ENCODE measurements at places on chromosomes 2 and 18. TPM values are rescaled to one million over a fixed set of nuclear protein-coding genes. Genes with fewer than 3 reads are reported as not detected.

The PROC gene
- not detected for total RNA-seq

The ARL4C gene
- total RNA-seq = 2.5 TPM

The MATN3 gene
- total RNA-seq = 0.19 TPM

The TRIM43 gene
- not detected for total RNA-seq

The SLC38A11 gene
- total RNA-seq = 0.84 TPM

The MAP3K19 gene
- not detected for total RNA-seq

The STPG4 gene
- not detected for total RNA-seq

The RBM43 gene
- total RNA-seq = 2.1 TPM

The CPO gene
- 0.73 TPM for total RNA-seq

The CYTIP gene
- total RNA-seq = 1.7 TPM

The ITGB6 gene
- total RNA-seq = 5.0 TPM

All from Right ventricle myocardium inferior (tissue), 1 donor.